Small intestine (tissue), 16 donors: ENCODE measurements at places on chromosomes 2 and 18. TPM values are rescaled to one million over a fixed set of nuclear protein-coding genes. Genes with fewer than 3 reads are reported as not detected.

Gene PGAP1
- polyA plus RNA-seq = 17.8 TPM

GRCh38 chr2:69798290-69798908 lies 31.1 kb upstream of the GMCL1 start:
- DNase-seq = no peak

- DNase-seq = no peak
Measured at GRCh38 chr2:20363578-20363977, 12.9 kb upstream of the PUM2 start.

DNA sequence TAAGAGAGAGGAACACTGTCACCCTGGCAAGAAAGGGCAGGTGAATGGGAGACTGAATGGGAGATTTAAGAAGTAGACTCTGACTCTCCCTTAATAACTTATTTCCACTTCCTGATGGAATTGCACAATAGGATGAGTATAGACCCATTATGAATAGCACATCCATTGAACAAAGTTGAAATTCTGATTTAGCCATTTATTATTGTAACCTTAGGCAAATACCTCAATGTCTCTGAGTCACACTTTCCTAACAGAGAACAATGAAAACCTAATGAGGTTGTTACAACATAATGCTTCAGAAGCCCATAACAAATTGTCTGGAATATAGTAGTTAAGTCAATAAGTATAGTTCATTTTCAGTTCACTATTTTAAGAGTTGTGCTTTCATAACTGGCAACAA lies 78.9 kb downstream of the NRXN1 start:
- no peak for DNase-seq

DNA sequence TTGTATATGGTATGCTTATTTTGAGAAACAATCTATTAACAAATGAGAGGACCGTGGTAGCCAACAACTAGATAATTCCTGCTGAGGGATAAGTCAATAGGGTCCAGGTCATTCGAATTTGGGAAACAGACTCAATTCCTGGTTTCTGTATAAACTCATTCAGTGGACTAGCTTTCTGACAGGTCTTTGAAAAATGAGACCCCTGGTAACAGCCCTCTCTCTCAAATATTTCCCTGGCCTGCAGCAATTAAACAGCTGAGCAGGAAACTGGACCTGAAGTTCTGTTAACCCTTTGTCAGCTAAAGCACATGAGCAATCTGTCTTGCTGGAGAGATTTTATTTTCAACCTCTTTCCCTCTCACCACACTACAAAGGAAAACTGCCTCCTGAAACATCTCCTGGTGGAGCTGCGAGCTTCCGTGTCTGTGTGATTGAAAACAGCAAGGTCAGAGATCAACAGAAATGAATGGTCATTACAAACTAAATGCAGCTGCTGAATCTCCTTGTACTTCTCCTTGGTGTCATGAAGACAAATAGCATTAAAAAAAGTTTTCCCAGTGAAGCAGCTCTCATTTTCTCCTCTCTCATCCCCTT lies 70.3 kb upstream of the CCDC85A start:
- no peak for DNase-seq

DNA sequence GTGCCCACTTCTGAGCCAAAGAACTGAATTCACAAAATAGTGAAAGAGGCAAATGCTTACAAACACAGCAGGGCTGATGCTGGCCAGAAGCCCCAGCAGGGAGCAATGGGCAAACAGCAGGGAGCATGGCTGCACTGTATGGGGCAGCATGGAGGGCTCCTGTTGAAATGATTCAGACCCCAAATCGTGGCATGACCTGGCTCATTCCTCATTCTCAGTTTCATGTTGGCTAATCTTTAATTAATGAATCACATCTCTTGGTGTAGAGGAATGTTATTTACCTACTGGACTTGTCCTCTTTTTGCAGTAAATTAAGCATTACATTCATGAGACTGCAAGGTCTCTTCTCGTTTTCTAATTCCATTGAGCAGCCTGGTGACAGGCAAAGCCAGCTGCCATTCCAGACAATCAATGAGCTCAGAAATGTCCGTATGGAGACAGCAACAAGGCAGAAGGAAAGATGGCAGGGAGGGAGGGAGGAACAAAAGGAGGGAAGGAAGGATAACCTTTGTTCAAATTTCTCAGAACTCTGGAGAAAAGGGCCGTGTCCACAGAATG lies 84.9 kb upstream of the ST8SIA3 start:
- no peak for DNase-seq

GRCh38 chr18:79521416-79522205 lies 125.9 kb downstream of the NFATC1 start:
- no peak for DNase-seq

DNA sequence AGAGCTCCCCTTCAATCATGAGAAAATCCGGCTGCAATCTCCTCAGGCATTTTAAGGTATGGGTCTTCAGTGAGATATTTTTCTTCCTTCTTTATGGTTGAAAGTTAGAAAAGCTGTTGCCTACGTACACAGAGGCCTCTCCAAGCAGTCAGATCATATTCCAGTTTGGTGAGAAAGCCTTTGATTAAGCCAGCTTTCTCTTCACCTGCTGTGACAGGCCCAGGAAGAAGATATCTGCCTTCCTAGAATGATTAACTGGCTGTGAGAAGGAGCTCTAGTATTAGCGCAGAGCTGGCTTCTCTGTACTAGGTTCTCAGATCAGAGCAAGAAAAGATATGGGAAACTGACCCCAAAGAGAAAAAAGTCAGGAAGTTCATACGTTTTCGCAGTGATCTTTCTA lies 585.0 kb upstream of the CHAC2 start:
- DNase-seq = no peak
